Natural killer cell (primary cell): ENCODE measurements at places on chromosomes 3 and 15. TPM values are rescaled to one million over a fixed set of nuclear protein-coding genes. Genes with fewer than 3 reads are reported as not detected.

MORC1 gene
- 0.12 TPM for total RNA-seq

- DNase-seq, result no peak
Observed at GRCh38 chr3:112394003-112394640, 61.2 kb downstream of the CD200 start.

GRCh38 chr3:112000367-112000771 lies 1.6 kb downstream of the TAGLN3 start:
- no peak for DNase-seq

CKMT1A gene
- total RNA-seq, result not detected

GRCh38 chr15:48423896-48424475 lies 92.8 kb downstream of the DUT start:
- no peak for DNase-seq

DNA sequence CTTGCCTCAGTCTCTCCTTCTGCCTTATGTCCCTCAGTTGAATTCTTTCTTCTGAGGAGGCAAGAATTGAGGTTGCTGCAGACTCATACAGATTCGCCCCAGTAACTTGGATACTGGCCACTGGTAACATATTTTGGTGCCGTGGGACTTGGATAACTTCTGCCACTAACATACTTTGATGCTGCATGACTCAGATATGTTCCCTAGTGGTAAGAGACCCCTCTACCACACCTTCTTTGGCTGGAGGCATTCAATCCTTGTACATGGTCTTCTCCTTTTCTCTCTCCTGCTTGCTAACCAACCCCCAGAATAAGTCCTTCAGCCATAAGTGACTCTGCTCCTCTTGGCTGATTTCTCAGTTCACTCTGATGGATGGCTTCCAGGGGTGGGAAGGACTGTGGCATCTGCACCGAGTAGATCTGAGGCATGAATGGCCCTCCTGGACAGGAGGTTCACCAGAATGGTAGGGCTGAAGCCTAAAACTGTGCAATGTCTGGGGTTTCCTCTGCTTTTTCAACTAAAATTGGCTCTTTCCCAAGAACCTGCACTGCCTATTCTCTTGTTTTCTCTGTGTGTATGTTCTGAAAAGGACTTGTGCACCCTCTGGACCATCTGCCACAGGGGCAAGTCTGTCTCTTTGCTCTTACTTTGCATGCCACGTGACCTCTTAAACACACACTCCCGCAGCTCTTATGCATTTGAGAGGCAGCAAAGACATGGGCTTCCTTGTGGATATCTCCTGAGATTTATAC lies 55.5 kb upstream of the FSTL1 start:
- no peak for DNase-seq

- no peak for DNase-seq
Observed at GRCh38 chr15:33454996-33455395, 144.2 kb downstream of the RYR3 start.

DNA sequence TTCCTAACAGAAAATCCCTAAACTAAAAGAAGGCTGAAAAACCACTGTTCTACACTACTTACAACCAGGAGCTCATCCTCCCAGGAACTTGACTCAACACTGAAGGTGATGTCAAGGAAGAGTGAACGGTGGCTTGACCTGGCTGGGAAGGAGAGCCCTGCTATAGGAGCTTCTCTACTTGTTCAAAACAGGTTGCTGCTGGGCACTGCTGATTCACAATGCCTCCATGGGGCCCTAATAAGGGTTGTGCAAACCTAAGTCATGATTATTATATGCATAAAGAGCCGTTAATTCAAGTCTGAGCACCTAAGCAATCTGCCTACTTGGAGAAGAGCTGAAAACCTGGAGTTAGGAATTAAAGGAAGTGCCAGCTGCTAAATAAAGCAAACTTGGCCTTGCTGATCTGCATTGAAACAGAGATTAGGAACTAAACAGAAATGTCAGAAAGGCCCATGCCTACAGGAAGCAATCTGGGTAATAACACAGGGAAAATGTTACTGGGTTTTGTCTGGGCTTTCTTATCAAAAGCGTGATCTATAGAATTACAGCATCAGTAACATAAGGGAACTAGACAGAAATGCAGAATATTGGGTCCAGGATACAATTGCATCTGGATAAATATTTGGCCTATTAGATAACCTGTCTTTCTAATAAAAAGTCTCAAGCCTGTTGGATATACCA lies 243.2 kb downstream of the NEK10 start:
- DNase-seq, result no peak

TMCO5A gene
- total RNA-seq, result not detected

- DNase-seq, result no peak
Observed at GRCh38 chr3:42424911-42425310, 14.5 kb upstream of the LYZL4 start.

INSYN1 gene
- total RNA-seq, result not detected

DNA sequence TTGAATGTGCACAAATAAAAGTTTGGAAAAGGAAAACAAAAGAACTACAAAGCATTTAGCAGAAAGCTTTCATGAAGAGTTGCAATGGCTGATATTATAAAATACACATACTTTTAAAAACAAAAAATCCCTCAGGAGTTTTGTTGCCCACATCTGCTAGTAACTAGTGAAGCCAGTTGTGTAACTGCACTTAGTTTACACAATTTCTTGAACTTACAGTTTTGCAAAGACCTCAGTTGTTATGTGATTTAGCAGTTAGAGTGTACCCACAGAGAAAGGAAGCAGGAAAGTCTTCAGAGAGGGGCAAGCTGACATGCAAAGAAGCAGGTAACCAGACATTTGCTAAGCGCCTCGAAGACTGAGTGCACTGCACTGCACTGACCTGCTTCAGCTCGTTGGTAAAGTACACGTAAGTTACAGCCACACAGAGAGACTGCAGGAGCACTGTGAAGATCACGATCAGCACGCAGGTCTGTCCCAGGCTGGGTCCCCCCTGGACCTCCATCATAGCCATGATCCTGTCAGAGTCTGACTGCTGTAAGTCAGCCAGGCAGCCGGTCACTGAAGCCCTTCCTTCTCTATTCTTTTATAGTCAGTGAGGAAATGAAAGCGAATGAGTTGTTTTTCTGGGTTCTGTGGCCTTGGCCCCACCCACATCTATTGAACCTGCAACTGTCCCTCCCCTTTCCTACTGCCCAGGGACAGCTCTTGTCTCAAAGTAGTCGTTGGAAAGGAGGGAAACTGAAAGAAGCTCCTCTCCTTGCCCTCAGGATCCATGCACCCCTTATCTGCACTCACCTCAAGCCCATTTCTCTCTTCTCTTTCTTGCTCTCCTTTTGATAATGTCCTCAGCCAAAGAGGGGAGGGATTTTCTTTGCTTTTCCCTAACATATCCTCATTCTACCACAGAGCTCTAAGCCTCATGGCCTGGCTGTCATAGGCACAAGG lies at the start of gene TNFSF10:
Gene TNFSF10 (minus strand): TSS at position 560 of the 948 bp plus-strand sequence. CDS start 46 bp downstream, at position 514.
- peak; percentile 77 for DNase-seq

DNA sequence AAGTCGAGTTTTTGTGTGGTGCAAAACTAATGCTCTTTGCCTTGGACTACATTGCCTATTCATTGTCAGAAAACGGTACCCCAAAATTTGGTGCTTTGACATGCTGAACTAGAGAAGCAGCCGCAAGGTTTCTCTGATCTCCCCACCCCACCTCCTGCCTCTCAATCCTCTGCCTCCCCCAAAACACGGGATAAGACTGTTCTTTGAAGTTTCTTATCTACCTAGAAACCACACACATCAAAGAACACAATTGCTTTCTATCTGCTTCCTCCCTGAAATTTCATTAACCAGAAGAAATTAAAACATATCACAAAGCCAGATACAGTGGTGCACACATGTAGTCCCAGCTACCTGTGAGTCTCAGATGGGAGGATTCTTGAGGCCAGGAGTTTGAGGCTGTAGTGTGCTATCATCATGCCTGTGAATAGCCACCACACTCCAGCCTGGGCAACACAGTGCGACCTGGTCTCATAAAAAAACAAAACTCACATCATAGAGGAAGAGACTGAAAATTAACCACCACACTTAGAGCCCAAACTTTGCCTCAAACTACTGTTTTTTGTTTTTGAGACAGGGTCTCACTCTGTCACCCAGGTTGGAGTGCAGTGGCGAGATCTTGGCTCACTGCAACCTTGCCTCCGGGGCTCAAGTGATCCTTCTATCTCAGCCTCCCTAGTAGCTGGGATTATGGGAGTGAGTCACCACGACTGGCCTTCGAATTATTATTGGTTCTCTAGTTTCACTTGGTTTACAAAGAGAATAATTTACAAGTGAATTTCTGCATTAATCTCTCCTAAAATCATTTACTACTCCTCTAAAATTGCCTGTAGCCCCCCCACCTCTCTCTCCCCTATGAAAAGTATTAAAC lies 2.7 kb upstream of the PCNP start:
- no peak for DNase-seq

FAM3D gene
- total RNA-seq, result not detected

GRCh38 chr15:36808411-36809160 lies 229.2 kb downstream of the CDIN1 start:
- DNase-seq, result no peak
